ENCODE measurements at places on chromosomes 5 and 9. TPM values are rescaled to one million over a fixed set of nuclear protein-coding genes. Genes with fewer than 3 reads are reported as not detected.

Gene ARHGEF39
- total RNA-seq = 0.53 TPM

Gene ELAVL2
- total RNA-seq = 22.2 TPM

Gene NRG2
- 0.54 TPM for total RNA-seq

Gene PCDHA1
- not detected for total RNA-seq

Gene TEK
- total RNA-seq = 2.3 TPM

Gene ANXA2R
- 0.77 TPM for total RNA-seq

Gene IL17B
- total RNA-seq = 0.60 TPM

Gene TNFAIP8
- 25.9 TPM for total RNA-seq

- no peak overlapping the region for H3K27ac ChIP-seq
- no peaks in the 10 kb centered on the region for H3K27me3 ChIP-seq
- H3K4me1 ChIP-seq = peaks cover 8% of the 10 kb centered on the region
- no peak overlapping the region for H3K4me3 ChIP-seq
- peak; percentile 69 for DNase-seq
Measured at GRCh38 chr5:96198356-96199058, 234.5 kb downstream of the PCSK1 start.

DNA sequence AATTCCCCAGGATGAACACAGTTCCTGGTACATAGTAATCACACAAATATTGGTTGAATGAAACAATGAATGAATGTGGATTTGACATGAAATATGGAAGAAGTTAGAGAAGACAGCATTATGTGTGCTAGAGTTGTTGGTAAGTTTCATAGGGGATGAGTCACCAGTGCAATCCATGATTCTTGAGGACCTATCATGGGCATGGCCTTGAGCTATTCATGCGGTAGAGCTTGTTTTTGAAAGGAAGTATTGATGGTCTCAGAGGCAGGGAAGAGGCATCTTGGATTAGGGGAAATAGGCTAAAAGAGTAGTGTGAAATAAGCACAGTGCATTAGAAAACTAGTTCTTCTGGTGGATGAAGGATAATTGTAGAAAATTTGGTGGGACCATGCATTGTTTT, 22.1 kb downstream of the SPATA31D1 start:
- no peaks in the 10 kb centered on the region for H3K27me3 ChIP-seq
- H3K27ac ChIP-seq = no peak overlapping the region
- no peak for DNase-seq
- no peaks in the 10 kb centered on the region for H3K4me1 ChIP-seq
- H3K36me3 ChIP-seq = no peaks in the 10 kb centered on the region

GRCh38 chr5:137453483-137454080, 45.5 kb downstream of the SPOCK1 start:
- no peaks in the 10 kb centered on the region for H3K4me1 ChIP-seq
- H3K36me3 ChIP-seq = no peaks in the 10 kb centered on the region
- peak; percentile 38 for DNase-seq
- H3K27ac ChIP-seq = no peak overlapping the region

DNA sequence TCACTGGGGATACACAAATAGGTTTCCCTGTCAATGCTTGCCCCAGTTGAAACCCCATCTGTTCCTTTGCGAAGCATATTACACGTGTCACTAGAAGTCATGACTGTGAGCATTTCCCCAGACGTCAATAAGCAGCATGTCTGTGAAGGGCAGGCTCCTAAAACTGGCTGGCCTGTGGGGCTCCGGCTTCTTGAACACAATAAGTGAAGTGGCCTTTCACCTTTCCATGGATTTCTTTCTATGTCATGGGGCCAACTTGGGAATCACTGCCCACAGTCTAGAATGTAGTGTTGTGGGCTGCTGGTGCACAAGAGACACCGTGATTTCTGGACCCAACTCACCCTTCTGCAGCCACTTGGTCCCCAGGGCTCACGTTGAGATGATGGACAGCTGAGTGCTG, 60.4 kb upstream of the CTSL start:
- H3K4me3 ChIP-seq = no peak overlapping the region
- no peaks in the 10 kb centered on the region for H3K36me3 ChIP-seq
- no peak for DNase-seq
- no peaks in the 10 kb centered on the region for H3K27me3 ChIP-seq
- no peak overlapping the region for H3K27ac ChIP-seq
- H3K4me1 ChIP-seq = no peaks in the 10 kb centered on the region

DNA sequence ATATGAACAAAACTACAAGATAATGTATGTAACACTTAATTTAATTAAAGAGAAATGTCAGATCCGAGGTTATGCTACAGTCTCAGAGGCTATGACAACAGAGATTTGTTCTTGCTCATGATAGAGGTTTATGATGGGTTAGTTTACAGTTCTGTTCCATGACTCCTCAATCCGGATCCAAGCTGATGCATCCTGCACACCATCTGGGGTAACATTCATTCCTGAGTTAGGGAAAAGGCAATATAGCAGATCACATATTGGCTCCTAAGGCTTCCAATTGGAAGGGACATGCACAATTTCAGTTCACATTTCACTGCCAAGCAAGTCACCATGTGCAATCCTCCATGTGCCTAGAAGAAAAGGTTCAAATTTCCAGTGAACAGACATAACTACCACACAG, 40.4 kb downstream of the ABLIM3 start:
- peaks cover 4% of the 10 kb centered on the region for H3K36me3 ChIP-seq
- no peak overlapping the region for H3K27ac ChIP-seq
- no peaks in the 10 kb centered on the region for H3K4me1 ChIP-seq
- H3K4me3 ChIP-seq = no peak overlapping the region
- DNase-seq = no peak

DNA sequence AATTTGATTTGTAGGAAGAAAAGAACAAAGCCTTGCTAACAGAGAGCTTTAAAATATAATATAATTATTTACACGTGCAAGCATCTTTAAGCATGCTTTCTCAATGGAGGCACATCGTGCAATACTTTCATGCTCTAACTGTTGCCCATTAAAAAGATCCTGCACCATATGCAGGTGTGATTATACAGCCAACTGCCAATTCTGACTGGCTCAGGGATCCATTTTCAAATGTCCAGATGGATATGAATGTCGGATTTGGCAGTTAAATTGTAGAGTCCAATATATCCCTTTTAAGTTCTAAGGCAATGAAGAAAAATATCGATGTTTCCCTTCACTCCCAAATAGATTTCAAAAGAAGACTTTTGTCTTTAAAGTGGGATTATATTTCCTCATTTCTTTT, 416.4 kb upstream of the CD180 start:
- no peaks in the 10 kb centered on the region for H3K36me3 ChIP-seq
- DNase-seq = no peak
- H3K4me3 ChIP-seq = no peak overlapping the region
- H3K27me3 ChIP-seq = no peaks in the 10 kb centered on the region

- H3K27ac ChIP-seq = no peak overlapping the region
- no peaks in the 10 kb centered on the region for H3K27me3 ChIP-seq
- peaks cover 7% of the 10 kb centered on the region for H3K4me1 ChIP-seq
- DNase-seq = no peak
Measured at GRCh38 chr5:111385970-111386831, 126.1 kb downstream of the STARD4 start.

GRCh38 chr9:131065599-131065998, 30.7 kb upstream of the AIF1L start:
- H3K27ac ChIP-seq = no peak overlapping the region
- no peak for DNase-seq
- no peaks in the 10 kb centered on the region for H3K4me1 ChIP-seq
- no peaks in the 10 kb centered on the region for H3K36me3 ChIP-seq
- peaks cover 8% of the 10 kb centered on the region for H3K27me3 ChIP-seq

GRCh38 chr9:105511446-105511845, 46.5 kb upstream of the FKTN start:
- no peak overlapping the region for H3K4me3 ChIP-seq
- no peaks in the 10 kb centered on the region for H3K27me3 ChIP-seq
- H3K27ac ChIP-seq = no peak overlapping the region

DNA sequence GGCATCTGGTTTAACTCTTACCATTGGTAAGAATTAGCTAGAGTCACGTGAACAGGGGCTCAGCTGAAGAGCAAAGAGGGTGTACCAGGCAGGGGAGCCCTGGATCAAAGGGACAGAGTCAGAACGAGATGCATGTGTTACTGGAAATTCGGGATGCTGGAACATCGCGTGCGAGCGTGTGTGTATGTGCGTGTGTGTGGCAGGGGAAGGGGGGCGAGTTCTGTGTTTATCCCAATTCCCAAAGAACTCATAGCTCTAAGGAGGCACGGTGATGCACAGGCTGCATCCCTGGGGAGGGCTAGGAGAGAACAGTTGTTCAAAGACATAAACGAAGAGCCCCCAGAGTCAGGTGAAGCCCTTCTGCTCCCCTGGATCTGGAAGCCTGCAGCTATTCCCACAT, 353.3 kb downstream of the GADD45G start:
- no peaks in the 10 kb centered on the region for H3K4me1 ChIP-seq
- H3K4me3 ChIP-seq = no peak overlapping the region
- H3K27ac ChIP-seq = no peak overlapping the region
- DNase-seq = no peak

DNA sequence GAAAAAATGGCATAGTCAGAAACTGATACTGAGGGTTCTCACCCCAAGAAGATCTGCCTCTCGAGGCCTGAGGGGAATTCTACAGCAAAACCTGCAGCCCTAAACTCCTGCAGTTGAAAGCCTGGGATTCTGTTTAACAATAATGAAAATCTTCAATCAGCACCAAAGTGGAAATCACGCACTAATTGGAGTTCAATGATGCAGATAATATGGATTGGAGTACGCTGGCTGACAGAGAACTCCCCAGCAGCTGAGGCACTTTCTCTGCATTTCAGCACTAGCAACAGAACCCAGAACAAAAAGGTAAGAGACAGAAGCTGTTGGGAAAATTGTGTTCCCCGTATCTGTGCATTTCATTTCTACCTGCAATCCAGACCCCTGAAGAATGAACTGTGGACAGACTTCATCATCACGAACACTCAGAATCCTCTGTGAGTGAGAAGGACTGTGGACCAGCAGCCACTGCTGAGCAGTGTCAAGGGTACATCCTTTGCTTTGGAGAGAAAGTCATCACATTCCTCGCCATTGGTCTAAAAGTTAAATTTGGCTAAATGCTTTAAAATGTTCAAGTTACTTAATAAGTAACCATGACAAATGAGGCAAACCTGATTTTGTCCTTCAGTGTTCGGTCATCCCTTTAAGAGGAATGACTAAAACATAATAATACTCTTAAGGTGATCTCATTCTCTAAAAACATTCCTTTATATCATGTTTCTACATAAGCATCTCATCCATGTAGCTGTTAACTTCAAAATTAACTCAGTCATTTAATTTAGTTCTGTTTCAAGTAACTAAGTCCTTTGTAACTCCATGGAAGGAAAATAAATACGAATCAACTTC, 126.1 kb downstream of the GAS1 start:
- DNase-seq = peak; percentile 12
- no peak overlapping the region for H3K27ac ChIP-seq
- no peaks in the 10 kb centered on the region for H3K36me3 ChIP-seq
- H3K4me1 ChIP-seq = no peaks in the 10 kb centered on the region
- no peak overlapping the region for H3K4me3 ChIP-seq

DNA sequence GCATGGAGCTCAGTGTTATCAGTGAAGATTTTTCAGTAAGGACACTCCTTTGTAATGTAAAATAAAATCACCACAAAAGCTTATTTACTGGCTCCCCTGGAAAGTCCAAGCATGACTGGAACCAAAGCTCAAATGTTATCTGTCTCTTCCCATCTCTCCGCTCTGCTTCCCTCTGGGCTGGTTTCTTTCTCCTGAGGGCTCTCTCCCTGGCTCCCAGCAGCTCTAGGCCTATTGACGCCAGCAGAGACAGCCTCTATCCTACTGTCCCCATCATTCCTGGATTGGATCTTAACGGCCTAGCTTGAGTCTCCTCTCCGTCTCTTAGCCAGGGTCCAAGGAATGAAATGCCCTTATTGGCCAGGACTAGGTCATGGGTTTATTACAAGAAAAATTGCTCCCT, 86.1 kb downstream of the TMEM167A start:
- H3K4me1 ChIP-seq = peaks cover 2% of the 10 kb centered on the region
- H3K27ac ChIP-seq = no peak overlapping the region
- no peaks in the 10 kb centered on the region for H3K27me3 ChIP-seq
- H3K36me3 ChIP-seq = no peaks in the 10 kb centered on the region
- H3K4me3 ChIP-seq = no peak overlapping the region
- no peak for DNase-seq

- no peak overlapping the region for H3K27ac ChIP-seq
- DNase-seq = peak; percentile 86
- no peaks in the 10 kb centered on the region for H3K4me1 ChIP-seq
- no peak overlapping the region for H3K4me3 ChIP-seq
Measured at GRCh38 chr5:126178521-126178920, 244.7 kb upstream of the GRAMD2B start.

GRCh38 chr5:15897656-15898055, 281.9 kb downstream of the MARCHF11 start:
- no peaks in the 10 kb centered on the region for H3K4me1 ChIP-seq
- H3K27ac ChIP-seq = no peak overlapping the region
- no peak for DNase-seq

DNA sequence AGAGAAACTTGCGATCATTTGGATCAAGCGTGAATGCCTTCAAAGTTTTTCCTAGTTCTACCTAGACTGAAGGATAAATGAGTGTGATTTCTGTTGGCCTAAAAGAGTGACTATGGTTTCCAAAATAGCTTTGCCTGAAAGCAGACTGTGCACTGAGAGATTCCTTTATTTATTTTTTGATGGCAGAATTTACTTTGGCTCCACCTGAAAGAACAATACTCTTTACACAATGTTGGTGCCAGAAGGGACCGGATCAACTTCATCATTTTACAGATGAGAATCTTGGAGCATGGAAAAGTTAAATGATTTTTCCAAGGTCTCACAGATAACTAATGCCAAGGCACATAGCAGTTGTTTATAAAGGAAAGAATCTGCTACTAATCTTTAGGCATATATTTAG, 199.6 kb downstream of the KCTD16 start:
- no peak for DNase-seq
- no peak overlapping the region for H3K27ac ChIP-seq
- no peaks in the 10 kb centered on the region for H3K27me3 ChIP-seq

DNA sequence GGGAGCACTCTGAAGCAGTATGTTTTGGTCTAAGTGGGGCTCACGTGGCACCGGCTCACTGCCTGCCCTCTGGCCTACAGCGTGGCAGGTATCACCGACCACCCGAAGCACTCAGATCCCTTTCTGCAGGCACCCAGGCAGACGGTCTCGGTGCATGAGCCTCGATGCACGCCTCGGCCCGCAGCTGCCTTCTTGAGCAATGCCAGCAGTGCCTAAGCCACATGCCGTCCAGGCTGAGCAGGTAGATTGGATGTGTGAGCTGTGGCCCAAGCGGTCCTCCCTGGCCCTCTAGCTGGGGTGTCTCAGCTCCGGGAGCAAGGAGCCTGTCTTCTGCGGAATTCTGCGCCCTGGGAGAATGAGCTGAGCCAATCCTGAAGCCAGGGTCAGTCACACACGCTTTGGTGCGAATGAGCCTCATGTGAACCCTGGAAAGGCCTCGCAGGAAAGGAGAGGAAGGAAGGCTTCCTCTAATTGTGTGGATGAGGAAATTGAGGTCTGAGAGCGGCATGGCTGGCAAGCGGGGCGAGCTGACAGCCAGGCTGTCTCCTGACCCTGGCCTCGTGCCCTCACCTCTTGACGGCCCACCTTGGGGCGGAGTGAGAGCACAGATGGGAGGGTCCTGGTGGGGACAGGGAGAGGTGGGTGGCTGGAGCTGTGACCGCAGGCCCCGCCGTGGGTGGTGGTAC, 14.4 kb downstream of the RXRA start:
- no peak overlapping the region for H3K4me3 ChIP-seq
- H3K27ac ChIP-seq = no peak overlapping the region
- DNase-seq = no peak
- H3K27me3 ChIP-seq = no peaks in the 10 kb centered on the region

Data from astrocyte (in vitro differentiated cells and primary cell).